HL-60 (cell line): ENCODE measurements at places on chromosomes 1 and 21.
A peak's percentile ranks its signal among the peaks of the same experiment; 100 is the strongest.

DNA sequence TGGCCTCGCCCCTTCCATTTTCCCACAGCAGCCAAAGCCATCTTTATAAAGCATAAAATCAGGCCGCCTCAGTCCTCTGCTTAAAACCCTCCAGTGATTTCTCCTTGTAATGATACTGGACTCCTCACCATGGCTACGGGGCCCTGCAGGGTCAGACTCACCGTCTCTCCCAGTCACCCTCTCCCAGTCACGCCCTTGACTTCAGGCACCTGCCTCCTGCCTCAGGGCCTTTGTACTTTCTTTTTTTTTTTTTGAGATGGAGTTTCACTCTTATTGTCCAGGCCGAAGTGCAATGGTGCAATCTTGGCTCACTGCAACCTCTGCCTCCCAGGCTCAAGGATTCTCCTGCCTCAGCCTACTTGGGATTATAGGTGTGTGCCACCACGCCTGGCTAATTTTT lies 47.8 kb downstream of the PIK3CD start:
- no peak for DNase-seq

- DNase-seq = no peak
These were observed 97.8 kb upstream of the IPO9 start for GRCh38 chr1:201731142-201731541.

DNA sequence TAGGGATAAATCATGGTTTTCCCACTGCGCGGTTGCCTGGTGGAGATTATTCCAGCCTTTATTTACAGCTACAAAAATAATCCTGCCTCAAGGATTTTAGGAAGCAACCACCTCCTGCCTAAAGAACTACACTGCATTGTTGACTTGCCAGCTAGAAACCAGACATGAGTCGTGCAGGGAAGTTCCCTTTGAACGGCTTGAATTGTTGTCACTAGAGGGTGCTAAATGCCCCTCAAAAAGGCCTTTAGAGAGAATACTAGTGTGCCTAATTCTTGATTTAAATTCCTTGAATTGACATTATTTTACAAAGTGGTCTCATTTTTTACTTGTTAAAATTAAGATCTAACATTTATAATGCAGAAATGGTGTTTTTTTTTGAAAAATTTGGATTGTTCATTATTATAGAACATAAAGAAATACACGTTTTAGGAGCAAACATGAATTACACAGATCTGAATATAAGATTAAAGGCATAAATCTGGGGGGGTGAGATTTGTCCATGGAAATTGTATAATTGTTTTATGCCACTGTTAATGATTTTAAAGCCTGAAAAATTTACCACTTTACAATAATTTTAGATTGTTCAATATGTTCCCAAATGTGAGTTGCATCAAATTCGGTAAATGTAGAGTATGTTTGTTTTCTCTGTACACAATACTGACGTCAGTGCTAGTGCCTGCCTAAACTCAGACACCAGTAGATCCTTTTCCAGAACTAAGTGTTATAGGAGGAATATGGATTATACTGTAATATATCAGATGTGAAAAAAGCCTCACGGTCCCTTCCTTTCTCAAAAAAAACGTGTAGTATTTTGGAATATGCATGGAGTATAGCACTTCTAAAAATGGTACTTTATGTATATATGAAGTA lies 7.6 kb upstream of the ERG start:
- DNase-seq = peak; percentile 43

- DNase-seq = no peak
These were observed 81.5 kb downstream of the ABCA4 start for GRCh38 chr1:94039514-94039870.

DNA sequence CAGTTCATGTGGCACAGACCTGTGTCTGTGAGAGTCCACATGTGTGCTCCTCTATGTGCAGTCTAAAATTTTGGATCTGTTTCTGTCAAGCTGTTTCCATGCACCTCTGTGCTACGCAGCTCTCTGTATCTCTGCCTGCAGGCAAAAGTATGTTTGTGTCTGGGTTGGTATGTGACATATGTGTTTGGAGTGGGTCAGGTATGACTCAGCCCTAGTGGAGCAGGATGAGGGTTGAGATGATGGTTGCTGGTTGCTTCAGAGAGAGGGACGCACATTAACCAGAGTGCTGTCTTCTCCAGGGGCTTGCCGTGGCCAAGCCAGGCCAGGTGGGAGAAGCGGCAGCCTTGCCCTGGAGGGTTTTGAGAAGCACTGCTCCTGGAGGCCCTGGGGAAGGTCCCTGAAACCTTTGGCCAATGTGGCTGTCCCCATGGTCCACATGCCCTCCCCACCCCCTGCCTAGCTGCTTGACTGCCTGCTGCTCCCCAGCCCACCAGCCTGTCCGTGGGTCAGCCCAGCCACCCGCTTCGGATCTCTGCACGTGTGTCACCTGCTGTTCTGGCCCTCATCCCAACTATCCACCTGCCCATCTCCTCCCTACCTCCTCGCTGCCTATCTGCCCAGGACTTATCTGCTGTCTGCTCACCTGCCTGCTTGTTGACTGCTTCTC lies 4.1 kb upstream of the EVA1B start:
- no peak for DNase-seq

DNA sequence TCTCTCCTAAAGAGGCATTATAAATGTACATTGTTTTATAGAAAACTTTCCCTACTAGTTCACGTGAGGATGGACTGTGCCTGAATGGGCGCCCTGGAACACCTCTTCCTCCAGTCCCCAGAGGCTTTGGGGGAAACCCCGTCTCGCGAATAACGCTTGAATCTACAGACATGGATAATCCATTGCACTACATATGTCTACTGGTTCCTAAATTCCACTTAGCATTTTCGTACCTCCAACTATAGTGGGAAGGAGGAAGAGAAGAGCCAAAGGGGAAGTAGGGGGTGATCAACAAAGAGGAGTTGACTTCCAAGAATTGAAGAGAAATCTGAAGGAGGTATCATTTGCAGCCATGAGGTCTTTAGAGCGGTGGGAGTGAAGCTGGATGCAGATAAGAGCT lies 11.1 kb downstream of the BARHL2 start:
- no peak for DNase-seq

GRCh38 chr1:19067912-19068638 lies 111.6 kb upstream of the IFFO2 start:
- DNase-seq = no peak

GRCh38 chr21:44924606-44925377 lies 4.1 kb upstream of the ITGB2 start:
- DNase-seq = peak; percentile 49

GRCh38 chr1:89951766-89952604 lies 42.9 kb upstream of the ZNF326 start:
- no peak for DNase-seq

DNA sequence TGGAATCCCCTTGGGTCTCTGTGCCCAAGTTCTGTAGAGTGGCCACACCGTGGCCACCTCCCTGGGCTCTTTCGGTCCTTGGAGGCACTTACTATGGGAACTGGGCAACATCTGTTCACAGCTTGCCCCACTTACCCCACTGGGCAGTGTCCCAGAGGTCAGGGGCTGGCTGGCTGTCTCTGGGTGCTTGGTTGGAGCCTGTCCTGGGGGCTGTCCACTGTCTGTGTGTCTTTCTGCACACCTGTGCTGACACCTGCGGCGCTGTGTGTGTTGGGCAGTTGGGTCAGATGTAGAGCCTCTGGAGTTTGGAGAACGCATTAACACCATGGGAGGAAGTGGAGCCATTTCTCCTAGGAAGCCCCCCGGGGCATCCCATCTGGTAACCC lies 1.3 kb upstream of the TMEM54 start:
- DNase-seq = no peak

- no peak for DNase-seq
These were observed 16.0 kb upstream of the SYNC start for GRCh38 chr1:32718527-32718926.

- no peak for DNase-seq
These were observed 24.6 kb downstream of the RSBN1 start for GRCh38 chr1:113787663-113788062.

DNA sequence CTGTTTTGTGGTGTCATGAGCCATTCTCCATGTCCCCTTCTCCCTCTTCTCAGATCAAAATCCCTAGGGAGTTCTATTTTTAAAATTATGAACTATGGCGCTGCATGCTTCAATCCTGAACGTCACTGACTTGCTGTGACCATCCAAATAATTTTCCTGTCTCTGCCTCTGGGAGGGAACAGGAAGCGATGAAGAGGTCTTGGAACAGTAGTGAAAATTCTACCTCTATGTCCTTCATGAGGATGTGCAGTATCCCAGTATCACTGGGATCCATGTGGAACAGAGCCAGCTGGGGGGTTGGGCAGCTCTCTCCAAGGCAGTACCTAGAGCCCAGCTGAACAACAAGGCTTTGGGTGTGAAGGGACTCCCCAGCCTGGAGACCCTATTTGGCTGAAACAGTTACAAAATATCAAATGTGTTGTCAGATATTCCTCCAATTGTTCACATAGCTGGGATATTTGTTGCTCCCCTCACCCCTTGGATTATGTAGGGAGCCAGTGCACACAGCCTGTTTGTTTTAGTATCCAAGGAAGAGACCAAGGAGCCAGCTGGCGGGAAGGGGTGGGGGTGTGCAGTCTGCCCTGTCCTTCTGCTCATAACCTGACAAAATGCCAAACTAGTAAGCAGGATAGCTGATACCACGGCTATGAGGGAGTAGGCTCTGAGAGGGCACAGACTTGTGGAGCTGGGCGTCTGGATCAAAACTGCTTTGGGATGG lies 7.6 kb downstream of the DCLRE1B start:
- no peak for DNase-seq

GRCh38 chr1:185695299-185695698 lies 38.9 kb upstream of the HMCN1 start:
- no peak for DNase-seq
